ENCODE measurements at places on chromosomes 5 and 9.

GRCh38 chr9:7368410-7369292, 430.9 kb downstream of the DMAC1 start:
- no peak for DNase-seq

GRCh38 chr5:6734243-6734700, 21.0 kb downstream of the TENT4A start:
- DNase-seq: no peak

DNA sequence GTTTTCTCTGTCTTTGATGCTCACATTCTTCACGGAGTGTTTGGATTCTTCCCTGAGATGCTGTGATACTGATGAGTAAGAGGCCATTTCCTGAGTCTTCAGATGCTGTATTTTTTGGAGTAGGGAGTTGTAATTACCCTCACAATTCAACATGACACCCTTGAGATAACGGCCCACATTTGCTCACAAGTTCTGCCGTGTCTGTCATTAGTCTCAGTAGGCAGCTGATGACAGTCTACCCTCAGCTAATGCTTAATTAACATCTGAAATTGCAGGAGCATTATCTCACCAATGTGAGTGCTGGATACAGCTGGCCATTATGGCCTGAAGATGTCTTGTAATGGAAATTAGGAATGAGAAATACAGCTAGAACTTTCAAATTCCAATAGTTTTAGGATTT, 307.1 kb upstream of the ADCY2 start:
- DNase-seq: no peak

DNA sequence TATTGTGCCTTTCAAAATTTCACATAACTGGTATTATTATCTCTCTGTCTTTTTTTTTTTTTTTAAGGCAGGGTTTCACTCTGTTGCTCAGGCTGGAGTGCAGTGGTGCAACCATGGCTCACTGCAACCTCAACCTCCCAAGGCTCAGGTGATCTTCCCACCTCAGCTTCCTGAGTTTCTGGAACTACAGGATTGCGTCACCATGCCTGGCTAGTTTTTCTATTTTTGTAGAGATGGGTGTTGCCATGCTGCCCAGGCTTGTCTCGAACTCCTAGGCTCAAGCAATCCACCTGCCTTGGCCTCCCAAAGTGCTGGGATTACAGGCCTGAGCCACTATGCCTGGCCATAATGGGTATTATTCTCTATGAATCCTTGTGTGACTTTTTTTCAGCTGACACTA, 402.3 kb upstream of the SMARCA2 start:
- DNase-seq: no peak

- no peak for DNase-seq
These were observed 580.6 kb downstream of the PTPRD start for GRCh38 chr9:10032166-10032565.

- DNase-seq: no peak
These were observed 18.3 kb downstream of the AKNA start for GRCh38 chr9:114369216-114370130.

DNA sequence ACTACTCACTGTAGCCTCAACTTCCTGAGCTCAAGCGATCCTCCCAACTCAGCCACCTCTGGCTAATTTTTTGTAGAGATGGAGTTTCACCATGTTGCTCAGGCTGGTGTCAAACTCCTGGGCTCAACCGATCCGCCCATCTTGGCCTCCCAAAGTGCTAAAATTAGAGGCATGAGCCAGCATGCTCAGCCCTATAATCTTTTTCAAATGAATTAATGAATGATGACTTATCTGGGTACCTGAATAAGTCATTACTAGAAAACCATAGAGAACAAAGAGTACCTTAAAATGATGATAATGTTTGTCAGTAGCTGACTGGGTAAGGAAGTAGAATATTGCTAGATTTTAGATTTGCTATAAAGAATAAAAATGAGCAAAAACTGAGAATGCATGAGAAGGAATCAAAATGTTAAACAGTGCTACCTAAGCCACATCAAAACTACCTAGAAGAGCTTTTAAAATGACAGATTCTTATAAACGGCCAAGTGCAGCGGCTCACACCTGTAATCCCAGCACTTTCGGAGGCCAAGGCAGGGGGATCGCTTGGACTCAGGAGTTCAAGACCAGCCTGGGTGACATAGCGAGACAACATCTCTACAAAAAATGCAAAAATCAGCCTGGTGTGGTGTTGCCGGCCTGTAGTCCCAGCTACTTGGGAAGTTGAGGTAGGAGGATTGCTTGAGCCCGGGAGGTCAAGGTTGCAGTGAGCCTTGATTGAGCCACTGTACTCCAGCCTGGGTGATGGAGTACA, 13.6 kb downstream of the FNBP1 start:
- DNase-seq: no peak

DNA sequence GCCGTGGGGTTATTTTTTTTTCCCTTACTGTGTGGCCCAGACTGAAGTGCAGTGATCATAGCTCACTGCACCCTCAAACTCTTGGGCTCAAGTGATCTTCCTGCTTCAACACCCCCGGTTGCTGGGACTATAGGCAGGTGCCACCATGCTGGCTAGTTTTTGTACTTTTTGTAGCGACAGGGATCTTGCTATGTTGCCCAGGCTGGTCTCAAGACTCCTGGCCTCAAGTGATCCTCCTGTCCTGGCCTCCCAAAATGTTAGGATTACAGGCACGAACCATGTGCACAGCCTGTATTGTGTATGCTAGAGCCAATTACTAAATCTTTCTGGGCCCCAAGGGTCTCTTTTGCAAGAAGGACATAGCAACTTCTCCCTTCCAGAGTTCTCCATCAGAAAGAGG, 23.1 kb downstream of the GALNT10 start:
- DNase-seq: no peak

All from H54 (cell line).